ENCODE measurements at places on chromosomes 1 and 21. TPM values are rescaled to one million over a fixed set of nuclear protein-coding genes. Genes with fewer than 3 reads are reported as not detected.

The DNASE2B gene
- not detected for total RNA-seq

The SLC45A1 gene
- total RNA-seq = 0.14 TPM

The HENMT1 gene
- total RNA-seq = 1.3 TPM

The GJB5 gene
- total RNA-seq = 109 TPM

The RSPH1 gene
- 0.23 TPM for total RNA-seq

The TMEM63A gene
- total RNA-seq = 8.7 TPM
